ENCODE measurements at places on chromosomes 12 and 14. TPM values are rescaled to one million over a fixed set of nuclear protein-coding genes. Genes with fewer than 3 reads are reported as not detected.

The GNG2 gene
- total RNA-seq: 47.3 TPM

DNA sequence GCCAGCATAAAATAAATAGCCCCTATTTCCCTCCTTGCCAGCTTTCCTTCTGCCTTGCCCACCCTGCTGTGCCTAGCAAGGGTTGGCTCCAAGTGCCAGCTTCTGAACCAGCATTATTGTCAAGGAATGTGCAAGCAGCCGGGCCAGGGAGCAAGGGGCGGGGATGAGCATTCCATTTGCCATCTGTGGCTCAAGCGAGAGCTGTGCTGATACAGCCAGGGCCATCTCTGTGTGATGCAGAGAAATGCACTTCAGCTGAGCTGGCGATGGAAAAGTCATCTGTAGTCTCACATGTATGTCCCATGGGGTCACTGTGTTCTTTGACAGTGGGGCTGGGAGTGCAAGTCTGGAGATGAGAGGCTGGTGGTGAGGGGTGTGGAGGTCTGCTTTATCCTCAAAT, 137.3 kb downstream of the SUDS3 start:
- DNase-seq: no peak

GRCh38 chr14:58430156-58430555, 2.6 kb downstream of the KIAA0586 start:
- DNase-seq: no peak

GRCh38 chr14:70027785-70028428, 148.7 kb downstream of the SMOC1 start:
- DNase-seq: peak; percentile 44

The DLK1 gene
- 0.63 TPM for total RNA-seq

DNA sequence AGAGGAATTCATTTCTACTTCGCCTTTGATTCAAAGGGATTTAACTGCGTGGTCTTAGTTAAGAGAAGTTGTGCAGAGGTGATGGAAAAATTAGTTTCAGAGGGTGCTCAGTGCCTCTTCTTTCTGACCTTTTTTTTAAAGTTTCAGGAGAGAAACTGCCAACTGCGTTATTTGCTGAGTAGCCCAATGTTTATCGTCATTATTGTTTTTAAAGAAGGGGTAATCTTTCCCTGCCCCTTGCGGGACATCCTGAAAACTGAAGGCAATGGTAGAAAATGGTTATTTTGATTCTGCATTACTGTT, 11.0 kb downstream of the OTX2 start:
- DNase-seq: no peak

The TAOK3 gene
- 39.8 TPM for total RNA-seq

The CLEC4E gene
- not detected for total RNA-seq

DNA sequence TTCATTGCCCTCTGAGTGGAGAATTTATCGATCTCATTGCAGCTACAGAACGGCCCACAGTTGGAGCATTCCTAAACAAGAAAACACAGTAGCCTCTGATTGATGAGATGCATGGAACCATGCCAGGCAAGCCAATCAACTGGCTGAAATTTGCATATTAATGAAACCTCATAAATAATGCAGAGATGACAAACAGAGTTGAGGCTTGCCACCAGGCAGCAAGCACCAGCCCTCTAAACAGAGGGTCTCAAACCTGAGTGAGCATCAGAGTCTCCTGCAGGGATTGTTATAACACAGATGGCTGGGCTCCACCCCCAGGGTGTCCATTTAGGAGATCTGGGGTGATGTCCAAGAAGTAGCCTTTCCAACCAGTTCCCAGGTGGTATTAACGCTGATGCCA, 60.9 kb upstream of the CMKLR1 start:
- no peak for DNase-seq
